ENCODE measurements at places on chromosomes 1 and 21.

GRCh38 chr1:101333186-101333585, 96.4 kb downstream of the S1PR1 start:
- no peak for DNase-seq

GRCh38 chr1:169108223-169108622, 1.7 kb downstream of the ATP1B1 start:
- no peak for DNase-seq

DNA sequence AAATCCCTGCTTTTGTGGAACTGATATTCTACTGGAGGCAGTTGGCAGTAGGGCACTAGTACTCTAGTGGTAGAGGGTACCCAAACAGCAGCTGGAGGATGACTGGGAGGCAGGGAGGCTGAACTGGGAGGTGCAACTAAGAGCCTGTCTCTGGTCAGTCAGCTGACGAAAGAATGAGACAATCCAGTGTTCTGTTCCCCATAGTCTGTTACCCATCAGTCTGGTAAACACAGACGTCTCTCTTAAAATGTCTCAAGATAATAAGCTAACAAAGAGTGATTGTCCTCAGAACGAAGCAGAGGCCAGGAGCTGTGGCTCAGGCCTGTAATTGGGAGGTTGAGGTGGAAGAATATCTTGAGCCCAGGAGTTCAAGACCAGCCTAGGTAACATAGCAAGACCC, 30.4 kb downstream of the TFAP2E start:
- DNase-seq: no peak

- DNase-seq: no peak
These were observed 83.2 kb upstream of the PAPPA2 start for GRCh38 chr1:176379626-176380339.

GRCh38 chr1:117260761-117261423, 50.2 kb upstream of the VTCN1 start:
- no peak for DNase-seq

DNA sequence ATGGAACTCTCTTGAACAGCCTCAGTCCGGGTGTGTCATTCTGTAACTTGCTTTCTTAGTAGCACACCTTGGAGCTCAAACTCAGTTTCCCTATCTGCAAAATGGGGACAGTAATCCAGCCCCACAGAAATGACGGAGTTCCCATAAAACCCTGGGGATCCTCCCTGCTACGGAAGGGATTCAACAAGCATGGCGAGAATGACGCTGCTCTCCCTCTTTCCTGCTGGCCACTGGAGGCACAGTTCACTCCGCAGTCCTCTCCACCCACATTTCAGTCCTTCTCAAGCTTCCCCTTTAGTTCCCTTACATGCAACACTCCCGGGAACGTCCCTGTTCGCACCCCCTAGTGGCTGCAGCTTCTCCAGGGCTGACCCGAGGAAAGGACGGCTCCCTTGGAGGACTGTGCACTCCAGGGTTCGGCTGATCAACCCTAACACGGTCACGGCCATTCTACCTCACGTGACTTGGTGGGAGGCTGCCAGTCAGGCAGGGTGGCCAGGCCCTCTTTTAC, 20.6 kb downstream of the RUNX3 start:
- DNase-seq: no peak

DNA sequence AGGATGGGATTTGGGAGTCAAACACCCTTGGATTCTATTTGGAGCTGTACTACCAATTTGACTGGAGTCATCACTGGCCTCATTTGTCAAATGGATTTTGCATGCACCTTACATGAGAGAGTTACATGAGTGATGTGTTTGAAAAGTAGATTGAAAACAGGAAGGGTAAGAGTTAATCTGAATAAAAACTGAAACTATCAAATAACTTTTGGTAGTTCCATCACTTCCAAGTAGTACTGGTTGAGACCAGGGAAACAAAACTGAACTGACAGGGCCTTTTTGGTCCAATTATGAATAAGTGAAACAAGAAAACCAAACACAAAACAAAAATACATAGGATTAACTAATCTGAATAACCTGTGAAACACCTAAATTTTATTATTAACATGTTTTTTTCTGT, 30.2 kb downstream of the NUCKS1 start:
- no peak for DNase-seq

DNA sequence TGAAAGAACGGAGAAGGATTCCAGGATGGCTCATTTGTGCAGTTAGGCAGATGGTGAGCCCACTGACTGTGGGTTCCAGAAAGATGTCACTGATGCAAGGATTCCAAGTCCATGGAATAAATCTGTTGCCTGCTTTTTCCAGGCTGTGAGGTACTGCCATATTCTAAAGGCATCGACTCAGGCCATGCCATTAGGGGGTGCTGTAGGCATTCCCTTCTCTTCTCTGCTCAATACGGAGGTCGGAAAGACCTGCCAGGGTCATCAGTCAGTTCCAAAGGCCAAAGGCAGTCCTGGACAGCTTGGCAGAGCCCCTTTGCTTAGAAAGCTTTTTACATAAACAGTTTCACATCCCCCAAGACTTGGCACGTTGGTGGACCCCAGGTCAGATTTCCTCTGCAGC, 31.7 kb upstream of the TMEM125 start:
- no peak for DNase-seq

DNA sequence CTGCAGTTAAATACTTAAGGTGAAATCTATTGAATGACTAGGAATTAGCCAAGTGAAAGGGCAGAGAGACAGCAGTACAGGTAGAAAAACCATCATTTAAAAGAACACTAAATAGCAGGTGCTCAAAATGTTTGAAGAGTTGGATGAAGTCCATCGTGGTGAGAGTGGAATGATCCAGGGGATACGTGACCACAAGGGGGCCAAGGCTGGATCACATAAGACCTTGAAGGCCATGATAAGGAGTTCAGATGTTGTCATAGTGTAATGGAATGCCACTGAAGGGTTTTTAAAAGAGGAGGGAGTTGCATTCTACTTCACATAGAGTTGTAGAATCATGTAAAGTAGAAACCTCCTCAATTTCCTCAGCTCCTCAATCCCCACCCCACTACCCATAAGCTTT, 34.8 kb upstream of the HOOK1 start:
- no peak for DNase-seq

DNA sequence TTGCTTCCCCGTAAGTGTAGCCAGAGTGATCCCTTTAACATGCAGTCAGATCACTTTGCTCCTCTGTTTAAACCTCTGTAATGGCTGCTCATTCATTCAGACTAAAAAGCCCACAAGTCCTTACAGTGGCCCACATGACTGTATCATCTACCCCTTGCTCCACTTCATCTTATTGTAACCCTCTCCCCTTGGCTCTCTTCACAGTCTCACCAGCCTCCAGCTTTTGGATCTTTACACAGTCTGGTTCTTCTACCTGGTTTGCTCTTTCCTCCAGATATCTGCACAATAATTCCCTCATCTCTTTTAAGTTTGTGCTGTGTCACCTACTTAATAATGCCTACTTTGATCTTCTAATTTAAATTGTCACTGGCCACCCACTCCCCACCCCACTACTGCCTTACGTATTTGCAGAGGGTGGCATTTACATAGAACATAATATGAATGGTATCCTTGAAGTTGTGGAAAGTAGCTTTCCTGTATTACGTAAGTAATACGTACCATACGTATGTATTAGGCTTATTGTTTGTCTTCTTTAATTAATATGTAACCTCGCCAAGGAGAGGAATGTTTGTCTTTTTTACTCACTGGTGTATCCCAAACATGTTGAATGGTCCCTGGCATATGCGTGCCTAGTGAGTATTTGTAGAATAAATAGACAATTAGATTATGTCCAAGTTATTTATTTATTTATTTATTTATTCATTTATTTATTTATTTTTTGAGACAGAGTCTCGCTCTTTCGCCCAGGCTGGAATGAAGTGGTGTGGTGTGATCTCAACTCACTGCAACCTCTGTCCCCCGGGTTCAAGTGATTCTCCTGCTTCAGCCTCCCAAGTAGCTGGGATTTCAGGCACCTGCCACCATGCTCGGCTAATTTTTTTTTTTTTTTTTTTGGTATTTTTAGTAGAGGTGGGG, 48.6 kb downstream of the TSNAX start:
- no peak for DNase-seq

GRCh38 chr21:31623664-31624063, 35.8 kb upstream of the SOD1 start:
- DNase-seq: no peak

All from stimulated activated CD4-positive, alpha-beta T cell treated with anti-CD3 and anti-CD28 coated beads, Interleukin-15, amount 100 ng/mL, for 1 hour (primary cell).